AG04450 (cell line): ENCODE measurements at places on chromosomes 3 and 15.
A peak's percentile ranks its signal among the peaks of the same experiment; 100 is the strongest.

DNA sequence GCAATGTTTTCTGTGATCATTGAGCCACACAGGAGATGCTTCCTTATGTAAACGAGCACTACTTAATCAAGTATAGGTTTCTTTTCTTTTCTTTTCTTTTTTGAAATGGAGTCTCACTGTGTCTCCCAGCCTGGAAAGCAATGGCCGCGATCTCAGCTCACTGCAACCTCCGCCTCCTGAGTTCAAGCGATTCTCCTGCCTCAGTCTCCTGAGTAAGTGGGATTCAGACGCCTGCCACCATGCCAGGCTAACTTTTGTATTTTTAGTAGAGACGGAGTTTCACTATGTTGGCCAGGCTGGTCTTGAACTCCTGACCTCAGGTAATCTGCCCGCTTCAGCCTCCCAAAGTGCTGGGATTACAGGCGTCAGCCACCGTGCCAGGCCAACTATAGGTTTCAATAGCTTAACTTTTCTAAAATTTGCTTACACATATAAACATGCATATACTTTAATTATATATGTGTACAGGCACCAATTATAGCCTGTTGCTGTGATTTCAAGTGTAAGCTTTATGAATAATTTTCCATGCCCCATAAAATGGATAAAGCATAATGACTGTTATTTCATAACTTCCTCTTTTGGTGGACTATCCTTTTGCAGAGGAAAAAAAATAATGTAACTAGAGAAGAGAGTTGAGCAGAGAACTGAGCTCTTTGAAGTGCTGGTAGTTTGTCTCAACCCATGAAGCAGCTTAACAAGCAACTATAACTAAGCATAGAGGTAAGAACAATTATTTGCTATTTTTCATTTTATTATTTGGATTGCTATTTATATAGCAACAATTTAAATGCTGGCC is 24.8 kb upstream of the MBNL1 start:
- DNase-seq: no peak

- no peak for DNase-seq
Measured at GRCh38 chr3:141777957-141778813, 15.0 kb downstream of the GRK7 start.

GRCh38 chr3:13461169-13462124 is 18.7 kb upstream of the HDAC11 start:
- DNase-seq: no peak

GRCh38 chr15:64774629-64775493 is 528 bp downstream of the RBPMS2 start:
- no peak for DNase-seq

DNA sequence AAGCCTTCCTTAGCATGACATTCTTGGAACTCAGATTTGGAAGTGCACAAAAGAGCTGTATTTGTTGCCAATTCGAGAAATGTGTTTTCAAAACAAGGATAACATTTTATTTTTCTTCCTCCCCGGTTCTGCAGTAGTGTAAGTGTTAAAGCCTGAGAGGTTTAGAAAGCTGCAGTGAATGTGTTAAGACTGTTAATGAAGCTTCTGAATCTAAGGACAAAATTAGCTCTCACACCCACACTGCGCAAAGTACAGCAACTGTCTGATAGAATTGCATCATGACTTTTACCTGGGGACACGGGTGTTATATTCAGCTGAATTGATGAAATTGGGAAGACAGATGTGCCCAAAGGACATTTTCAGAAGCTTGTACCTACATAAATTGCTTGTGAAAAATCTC is 344.4 kb downstream of the CADM2 start:
- DNase-seq: no peak

GRCh38 chr3:13142552-13143380 is 69.5 kb upstream of the IQSEC1 start:
- no peak for DNase-seq

DNA sequence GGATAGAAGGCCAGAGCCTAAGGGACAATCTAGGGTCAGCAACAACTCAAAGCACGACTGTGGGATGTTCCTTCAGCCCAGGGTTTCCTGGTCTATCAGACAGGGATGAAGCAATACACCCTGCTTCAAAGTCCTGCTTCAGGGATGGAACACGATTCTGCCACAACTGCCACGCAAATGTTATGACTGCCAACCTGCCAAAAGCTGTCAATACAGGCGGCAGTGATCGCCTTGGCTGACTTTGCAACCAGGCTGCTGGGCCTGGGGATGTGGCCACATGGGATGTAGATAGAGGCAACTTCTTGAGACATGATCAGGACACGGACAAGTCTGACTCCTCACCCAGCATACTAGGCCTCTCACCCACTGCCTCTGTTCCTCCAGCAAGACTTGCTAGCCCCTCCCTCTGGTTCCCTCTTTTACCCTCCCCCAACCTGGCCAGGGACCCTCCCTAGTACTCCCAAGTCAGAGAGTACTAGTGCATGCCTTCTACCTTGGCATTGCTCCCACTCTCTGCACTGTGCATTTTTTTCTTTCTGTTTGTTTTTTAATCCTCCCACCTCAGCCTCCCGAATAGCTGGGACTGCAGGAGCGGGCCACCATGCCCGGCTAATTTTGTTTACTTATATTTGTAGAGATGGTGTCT is 7.6 kb downstream of the CCDC12 start:
- no peak for DNase-seq

DNA sequence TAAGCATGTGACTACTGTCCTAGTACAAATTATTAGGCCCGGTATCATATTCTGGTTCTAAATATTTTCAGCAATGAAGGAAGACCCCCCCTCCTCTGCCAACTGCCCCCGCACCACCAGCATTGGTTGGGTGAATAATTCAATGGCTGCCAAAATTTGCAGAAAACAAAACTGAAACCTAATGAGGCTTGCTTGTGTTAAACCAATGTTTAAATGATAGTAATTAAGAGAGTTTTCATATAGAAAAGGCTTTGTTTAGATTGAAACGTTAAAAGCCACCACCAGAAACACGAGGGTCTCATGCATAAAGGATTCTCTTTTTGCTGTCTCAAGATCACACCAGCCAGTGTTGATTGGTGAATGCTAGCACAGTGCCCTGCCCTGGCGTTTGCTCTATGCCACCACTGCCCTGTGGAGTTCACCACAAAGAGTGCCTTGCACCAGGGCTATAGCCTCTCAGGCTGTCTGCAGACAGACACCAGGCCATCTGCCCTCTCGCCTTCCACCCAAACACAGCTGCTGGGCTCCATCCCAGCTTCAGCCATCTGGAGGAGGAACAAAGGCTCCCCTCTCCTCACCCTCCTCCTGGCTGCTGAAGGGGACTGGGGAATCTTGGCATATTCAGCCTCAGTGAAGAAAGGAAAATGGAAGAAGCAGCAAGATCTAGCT is 200.3 kb upstream of the PFN2 start:
- DNase-seq: peak; percentile 21

- DNase-seq: no peak
Measured at GRCh38 chr3:195548006-195548405, 4.9 kb upstream of the PPP1R2 start.

- DNase-seq: peak; percentile 71
Measured at GRCh38 chr3:149621218-149622005, 36.4 kb downstream of the WWTR1 start.
